Stimulated activated CD8-positive, alpha-beta memory T cell treated with anti-CD3 and anti-CD28 coated beads, Interleukin-7, amount 100 ng/mL, for 1 hour (primary cell): ENCODE measurements at places on chromosomes 1 and 21.

DNA sequence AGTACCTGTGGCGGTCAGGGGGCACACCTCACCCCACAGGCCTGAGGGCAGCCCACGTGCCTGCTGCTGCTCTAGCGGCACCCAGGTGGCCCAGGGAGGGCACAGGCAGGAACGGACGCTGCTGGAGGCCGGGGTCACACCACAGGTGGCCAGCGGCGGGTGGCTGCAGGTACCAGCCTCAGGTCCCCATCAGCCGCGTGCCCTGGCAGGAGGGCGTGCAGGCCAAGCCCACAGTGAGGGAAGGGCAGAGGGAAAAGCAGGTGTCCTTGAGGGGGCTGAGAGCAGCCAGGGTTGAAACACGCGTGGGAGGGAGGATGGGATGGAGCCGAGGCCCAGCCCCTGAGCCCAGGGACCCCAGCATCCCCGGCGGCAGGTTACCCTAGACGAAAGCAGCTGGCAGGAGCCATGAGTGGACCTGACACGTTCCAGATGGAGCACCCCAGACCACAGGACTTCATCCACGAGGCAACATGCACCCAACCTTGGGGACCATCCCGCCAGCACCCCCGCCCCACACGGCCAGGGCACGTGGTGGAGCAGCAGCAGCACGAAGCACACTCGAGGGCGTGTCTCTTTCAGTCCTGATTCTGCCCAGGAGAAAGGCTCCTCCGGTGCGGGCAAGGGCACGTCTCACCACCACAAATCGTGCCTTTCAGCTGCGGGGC is 3.7 kb downstream of the SLC19A1 start:
- DNase-seq: no peak

- DNase-seq: no peak
These were observed 9.5 kb upstream of the BTG2 start for GRCh38 chr1:203295796-203296195.

DNA sequence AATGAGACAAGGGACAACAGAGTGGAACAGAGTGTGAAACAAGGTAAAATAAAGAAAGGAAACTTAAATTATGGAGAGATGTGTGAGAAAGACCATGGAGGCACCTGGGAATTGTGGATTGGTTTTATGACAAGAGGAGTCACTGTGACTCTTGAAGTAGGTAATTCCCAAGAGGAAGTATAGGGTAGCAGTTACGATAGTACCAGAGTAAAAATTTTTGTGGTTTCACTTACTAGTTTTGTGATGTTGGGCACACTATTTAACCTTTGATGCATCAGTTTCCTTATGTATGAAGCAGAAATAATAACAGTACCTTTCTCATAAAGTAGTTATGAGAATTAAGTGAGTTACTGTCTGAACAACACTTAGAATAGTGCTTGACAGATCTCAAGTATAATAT is 267.9 kb upstream of the DPYD start:
- DNase-seq: no peak

- no peak for DNase-seq
These were observed 145.1 kb upstream of the SMYD2 start for GRCh38 chr1:214135886-214136285.

- DNase-seq: no peak
These were observed 57.2 kb upstream of the SGIP1 start for GRCh38 chr1:66476774-66477173.

- DNase-seq: no peak
These were observed 5.4 kb upstream of the TINAGL1 start for GRCh38 chr1:31570906-31571305.

DNA sequence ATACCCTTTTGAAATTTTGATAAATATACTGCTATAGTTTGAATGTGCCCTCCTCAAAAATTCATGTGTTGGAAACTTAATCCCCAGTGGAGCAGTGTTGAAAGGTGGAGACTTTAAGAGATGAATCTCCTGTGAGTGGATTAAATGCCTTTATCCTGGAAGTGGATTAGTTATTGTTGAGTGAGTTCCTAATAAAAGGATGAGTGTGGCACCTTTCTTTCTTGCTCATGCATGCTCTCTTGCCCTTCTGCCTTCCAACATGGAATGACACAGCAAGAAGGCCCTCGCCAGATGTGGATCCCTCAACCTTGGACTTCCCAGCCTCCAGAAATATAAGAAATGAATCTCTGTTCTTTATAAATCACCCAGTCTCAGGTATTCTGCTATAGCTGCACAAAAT is 51.8 kb downstream of the CD160 start:
- no peak for DNase-seq

DNA sequence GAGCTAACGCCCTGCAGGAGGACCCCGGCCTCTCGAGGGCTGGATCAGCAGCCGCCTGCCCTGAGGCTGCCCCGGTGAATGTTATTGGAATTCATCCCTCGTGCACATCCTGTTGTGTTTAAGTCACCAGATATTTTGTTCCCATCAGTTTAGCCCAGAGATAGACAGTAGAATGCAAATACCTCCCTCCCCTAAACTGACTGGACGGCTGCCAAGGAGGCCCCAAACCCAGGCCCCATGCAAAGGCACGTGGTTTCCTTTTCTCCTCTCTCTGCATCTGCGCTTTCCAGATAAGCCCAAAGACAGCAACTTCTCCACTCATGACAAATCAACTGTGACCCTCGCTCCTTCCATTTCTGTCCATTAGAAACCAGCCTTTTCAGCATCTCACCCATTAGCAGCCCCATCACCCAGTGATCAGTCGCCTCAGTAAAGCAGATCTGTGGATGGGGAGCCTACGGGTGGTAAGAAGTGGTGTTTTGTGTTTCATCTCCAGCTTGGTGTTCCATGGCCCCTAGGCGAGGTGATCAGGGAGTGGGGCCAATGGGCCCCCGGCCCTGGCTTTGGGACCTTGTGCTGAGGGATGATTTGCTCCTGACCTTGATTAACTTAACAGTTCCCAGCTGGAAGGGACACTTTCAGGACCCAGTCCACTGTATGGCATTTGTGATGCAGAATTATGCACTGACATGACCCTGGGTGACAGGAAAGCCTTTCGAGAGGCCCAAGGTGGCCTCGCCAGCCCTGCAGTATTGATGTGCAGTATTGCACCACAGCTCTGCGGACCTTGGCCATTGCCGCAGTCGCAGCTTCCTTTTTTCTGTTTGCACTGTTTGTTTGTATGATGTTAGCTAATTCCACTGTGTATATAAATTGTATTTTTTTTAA is 5.2 kb downstream of the NPPA start:
- DNase-seq: no peak

- no peak for DNase-seq
These were observed 152.8 kb downstream of the GRIK3 start for GRCh38 chr1:36881541-36881940.

DNA sequence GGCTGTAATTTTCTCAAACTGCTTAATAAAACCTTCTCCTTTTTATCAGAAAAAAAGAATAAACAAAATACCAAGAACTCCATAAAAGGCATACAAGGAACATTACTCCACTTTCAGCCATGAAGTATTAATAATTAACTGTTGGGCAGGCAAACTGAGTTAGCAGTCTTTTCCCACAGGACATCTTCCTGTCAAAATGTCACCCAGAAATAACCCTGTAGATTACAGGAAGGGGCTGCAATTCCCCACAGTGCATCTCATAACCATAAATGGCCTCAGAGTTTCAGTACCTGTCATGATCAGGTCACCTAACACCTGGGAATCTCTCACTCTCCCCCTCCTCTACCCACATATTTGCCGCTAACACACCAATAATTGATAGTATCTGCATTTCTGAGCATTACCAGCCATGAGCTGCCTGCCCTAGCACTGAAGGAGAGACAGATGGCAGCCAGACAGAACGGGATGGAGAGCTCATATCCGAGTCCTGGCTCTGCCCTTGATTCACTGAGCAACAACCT is 475.0 kb downstream of the SMYD3 start:
- DNase-seq: no peak

DNA sequence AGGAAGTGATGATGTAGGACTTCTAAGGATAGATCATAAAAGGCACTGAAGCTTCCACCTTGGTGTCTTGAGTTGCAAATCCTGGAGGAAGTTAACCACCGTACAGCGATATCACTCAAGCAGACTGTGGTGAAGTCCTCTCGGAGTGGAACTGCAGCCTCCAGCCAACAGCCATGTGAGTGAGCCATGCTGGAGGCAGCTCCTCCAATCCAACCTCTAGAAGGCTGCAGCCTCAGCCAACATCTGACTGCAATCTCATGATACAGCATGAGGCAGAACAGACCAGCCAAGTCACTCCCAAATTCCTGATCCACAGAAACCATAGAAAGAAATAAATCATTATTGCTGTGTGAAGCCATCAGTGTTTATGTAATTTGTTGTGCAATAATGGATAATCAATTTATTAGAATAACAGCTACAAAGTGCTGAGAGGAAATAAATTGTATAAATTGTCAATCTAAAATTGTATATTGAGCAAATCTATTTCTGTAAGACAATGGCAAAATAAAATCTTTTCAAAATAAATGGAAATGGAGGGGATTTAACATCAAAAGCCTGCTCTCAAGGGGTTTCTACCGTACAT is 65.0 kb downstream of the PRSS38 start:
- DNase-seq: no peak

DNA sequence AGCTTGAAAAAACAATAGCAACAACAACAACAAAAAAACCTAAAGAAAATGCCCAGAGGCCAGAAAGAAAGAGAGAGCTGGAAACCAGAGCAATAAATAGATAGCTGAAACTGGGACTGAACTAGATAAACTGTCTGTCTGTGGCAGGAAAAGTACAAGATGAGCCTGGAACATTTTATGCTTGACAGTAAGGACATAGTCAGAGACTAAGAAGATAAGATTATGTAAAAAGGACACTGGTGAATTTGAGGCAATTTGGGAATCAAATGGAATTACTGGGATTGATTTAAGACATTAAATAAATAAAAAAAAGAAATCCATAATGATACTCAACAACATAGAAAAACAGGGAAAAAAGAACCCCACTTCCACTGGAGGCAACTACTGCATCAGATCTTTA is 1.7 kb upstream of the KIFAP3 start:
- DNase-seq: no peak

DNA sequence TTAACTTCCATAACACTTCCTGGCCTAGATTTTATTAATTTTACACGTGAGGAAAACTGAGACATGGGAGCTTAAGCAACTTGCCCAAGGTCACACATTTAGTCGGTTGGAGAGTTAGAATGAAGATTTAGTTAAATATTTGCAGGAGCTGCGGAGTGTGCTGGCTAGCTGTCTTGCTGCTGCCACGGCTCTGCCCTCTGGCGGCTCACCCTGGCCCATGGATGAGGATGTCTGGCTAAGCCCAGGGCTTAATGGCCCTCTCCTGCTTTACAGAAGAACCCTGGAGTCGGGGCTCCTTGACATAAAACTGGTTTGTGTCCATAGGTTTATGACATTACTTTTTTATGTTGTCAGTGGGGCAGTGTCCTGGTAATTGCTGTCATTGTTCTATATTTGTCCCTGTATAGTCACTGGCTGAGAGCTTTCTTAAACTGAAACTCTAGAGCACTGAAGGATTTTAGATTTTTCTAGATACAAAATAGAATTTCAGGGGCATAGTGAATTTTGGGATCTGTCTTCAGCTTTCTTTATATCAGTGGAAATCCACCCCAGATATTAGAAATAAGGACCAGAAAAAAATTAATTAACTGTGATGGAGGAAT is 88.9 kb upstream of the WLS start:
- DNase-seq: no peak

DNA sequence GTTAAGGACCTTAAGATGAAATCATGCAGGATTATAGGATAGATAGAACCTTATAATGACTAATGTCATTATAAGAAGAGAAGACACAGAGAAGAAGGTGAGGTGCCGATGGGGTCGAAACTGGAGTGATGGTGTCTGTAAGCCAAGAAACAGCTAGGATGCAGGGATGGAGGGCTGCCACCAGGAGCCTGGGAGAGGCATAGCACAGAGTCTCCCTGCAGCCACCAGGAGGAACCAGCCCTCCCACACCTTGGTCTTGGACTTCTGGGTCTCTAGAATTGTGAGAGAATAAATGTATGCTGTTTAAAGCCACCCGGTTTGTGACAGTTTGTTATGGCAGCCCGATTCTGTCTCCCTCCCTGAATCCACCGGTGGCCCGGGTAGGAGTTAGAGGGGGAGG is 337.2 kb upstream of the AJAP1 start:
- DNase-seq: no peak

GRCh38 chr1:216765346-216766300 is 42.4 kb upstream of the ESRRG start:
- no peak for DNase-seq

GRCh38 chr1:110888049-110888448 is 15.1 kb downstream of the CD53 start:
- no peak for DNase-seq

DNA sequence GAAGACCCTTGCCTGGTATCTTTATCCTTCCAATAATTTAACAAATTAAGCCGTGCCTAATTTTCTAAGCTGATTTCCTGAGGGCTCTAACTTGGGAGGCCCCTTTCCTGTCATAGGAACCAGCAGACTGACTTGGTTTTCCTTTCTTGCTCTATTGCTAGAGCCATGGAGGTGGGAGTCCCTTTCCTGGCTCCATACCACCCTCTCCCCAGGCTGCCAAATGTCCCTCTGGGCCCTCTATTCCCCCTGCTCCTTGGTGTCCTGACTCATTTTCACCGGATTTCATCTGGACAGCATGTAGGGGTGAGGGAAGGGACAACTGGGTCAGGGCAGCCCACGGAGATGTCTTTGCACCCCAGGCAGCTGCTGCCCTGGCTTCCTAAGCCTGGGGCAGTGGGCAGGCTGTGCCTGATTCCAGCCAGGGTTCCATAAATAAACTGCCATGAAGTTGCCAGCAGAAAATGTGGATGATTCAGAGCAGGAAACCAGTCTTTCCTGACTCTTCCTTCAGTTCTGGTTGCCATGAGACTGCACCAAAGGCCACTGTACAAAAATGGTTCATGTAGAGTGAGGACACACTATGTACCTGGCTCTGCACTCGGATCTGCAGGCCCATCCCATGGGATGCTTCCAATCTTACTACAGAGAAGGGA is 38.0 kb upstream of the SERBP1 start:
- no peak for DNase-seq

DNA sequence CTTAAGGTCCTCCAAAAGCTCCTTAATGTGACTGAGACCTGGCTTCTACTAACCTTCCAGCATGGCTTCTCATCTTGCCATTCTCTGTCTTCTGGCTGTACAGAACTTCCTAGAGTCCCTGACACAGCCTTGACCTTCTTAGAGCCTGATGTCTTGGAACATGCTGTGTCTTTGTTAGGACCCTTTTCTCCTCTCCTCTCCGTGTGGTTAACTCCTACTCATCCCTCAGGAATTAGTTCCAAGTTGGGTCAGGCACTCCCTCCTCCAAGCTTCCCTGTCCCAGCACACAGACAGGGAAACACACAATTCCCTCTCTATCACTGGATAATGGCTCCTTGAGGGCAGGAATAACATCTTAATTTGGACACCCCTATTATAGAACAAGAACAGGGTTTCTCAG is 275.4 kb upstream of the USP24 start:
- no peak for DNase-seq

GRCh38 chr1:155113450-155113980 is 14.2 kb upstream of the EFNA1 start:
- no peak for DNase-seq
